Fibroblast of skin of left quadriceps (primary cell): ENCODE measurements at places on chromosomes 16 and 17.

GRCh38 chr17:15392326-15392741 lies 50.9 kb upstream of the TEKT3 start:
- DNase-seq: no peak

GRCh38 chr17:40313668-40314583 lies 4.9 kb downstream of the RARA start:
- no peak for DNase-seq

- no peak for DNase-seq
These were observed 226.6 kb upstream of the RPL38 start for GRCh38 chr17:73976676-73977521.

- DNase-seq: no peak
These were observed 3.2 kb downstream of the NAGS start for GRCh38 chr17:44007346-44008204.

- DNase-seq: no peak
These were observed 562.8 kb upstream of the ZFHX3 start for GRCh38 chr16:73610605-73611156.

DNA sequence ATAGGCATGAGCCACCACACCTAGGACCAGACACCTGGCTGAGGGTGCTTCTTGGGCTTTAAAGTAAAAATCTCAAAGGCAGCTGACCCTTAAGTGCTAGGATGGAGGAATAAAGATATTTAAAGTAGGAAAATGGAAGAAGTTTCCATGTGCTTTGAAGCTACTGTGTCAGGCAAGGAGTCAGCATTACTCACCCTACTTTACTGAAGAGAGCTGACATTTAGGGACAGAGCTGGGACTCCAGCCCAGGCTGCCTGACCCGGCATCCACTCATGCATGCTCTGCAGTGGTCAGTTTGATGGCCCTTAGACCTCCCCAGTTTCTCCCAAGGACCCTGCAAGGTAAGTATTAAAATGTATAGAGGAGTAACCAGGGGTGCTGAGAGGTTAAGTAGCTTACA lies 124.7 kb upstream of the PLCG2 start:
- DNase-seq: no peak

GRCh38 chr17:77010667-77011066 lies 130.1 kb upstream of the SEC14L1 start:
- no peak for DNase-seq

- DNase-seq: no peak
These were observed 6.6 kb upstream of the CNGB1 start for GRCh38 chr16:57977418-57978069.

DNA sequence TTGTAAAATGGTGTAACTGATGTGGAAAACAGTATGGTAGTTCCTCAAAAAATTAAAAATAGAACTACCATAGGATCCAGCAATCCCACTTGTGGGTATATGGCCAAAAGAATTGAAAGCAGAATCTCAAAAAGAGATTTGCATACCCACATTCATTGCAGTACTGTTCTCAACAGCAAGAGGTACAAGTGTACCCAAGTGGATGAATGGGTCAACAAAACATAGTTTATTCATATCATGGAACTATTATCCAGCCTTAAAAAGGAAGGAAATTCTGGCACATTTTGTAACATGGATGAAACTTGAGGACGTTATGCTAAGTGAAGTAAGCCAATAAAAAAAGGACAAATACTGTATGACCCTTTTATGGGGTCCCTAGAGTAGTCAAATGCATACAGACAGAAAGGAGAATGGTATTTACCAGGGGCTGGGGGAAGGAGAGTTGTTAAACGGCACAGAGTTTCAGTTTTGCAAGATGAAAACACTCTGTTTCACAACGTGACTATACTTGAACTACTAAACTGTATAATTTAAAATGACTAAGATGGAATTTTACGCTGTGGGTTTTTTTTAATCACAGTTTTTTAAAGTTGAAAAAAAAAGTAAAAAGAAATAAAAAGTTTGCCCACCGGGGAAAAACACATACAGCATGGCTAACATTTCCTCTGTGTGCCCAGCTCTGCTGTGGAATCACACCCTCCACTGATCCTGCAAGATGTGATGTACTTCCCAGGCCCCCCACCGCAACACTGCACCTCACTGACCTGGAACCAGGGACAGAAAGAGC lies 6.1 kb downstream of the TVP23A start:
- DNase-seq: no peak

- no peak for DNase-seq
These were observed 92.9 kb downstream of the TMEM132E start for GRCh38 chr17:34672176-34672785.

DNA sequence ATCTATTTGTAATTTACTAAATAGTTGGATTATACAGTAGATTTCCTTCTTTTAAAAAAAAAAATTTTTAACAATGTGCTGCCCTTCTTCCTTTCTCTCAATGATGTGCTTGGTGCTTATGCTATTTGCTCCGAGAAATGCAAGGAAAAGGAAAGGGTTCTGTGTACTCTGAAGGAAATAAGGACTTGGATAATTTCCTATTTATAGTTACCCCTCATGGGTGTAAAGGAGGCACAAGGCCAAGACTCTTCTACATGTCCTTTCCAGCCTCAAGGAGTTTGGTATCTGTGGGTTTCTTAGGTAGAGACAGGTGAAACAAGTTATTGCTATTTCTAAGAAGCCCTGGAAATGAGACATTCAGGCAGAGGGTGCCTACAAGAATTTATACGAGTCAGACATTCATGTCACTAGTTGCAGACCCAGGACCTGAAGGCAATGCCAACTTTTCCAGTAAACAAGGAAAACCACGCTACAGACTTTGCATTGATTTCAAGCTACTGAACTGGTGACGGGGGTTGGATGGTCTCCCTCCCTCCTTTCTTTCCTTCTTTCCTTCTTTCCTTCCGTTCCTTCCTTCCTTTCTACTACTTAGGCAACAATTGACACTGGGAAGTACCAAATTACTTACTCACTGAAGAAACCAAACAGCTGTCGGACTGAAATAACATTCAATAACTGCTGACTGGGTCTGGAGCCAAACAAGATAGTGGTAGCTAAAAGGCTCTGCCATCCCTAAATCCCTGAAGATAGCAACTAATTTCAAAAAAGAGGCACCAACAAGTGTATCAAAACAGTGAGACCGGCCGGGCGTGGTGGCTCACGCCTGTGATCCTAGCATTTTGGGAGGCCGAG lies 33.8 kb upstream of the GHDC start:
- no peak for DNase-seq

- DNase-seq: no peak
These were observed 81.8 kb downstream of the VAT1L start for GRCh38 chr16:77869997-77870813.

GRCh38 chr16:88069397-88070168 lies 118.3 kb downstream of the BANP start:
- no peak for DNase-seq

- DNase-seq: no peak
These were observed 8.6 kb upstream of the CCL2 start for GRCh38 chr17:34246446-34246845.

DNA sequence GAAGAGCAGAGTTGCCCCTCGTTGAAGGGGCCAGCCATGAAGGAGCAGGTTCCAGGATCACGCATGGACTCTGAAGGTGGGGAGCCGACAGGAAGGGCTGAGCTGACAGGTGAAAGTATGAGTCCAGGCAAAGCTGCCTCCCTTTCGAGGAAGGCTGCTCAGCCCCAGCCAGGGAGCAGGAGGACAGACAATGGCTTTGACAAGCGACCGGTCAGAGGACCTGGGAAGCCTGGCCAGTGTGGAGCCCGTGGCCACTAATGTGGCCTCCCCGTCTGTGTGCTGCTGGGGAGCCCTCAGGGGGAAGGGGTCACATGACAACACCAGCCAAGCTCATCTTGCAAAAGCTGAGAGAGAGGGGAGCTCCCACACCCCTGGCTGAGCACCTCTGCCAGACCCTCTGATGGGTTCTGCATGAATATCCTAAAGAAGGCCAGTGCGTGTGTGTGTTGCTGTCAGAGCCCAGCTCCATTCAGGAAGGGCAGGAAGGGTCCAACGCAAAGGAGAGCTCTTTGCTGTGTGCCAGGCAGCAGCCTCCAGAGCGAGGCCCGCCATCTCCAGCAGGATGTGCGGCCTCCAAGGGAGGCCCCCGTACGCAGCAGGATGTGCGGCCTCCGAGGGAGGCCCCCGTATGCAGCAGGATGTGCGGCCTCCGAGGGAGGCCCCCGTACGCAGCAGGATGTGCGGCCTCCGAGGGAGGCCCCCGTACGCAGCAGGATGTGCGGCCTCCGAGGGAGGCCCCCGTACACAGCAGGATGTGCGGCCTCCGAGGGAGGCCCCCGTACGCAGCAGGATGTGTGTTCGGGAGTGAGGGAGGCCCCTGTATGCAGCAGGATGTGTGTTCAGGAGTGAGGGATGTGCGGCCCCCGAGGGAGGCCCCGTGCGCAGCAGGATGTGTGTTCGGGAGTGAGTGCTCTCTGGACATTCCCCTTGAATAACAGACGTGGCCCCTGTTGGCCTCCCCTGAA lies 102.1 kb upstream of the CHMP6 start:
- no peak for DNase-seq

- DNase-seq: no peak
These were observed 95.6 kb downstream of the NPIPB11 start for GRCh38 chr16:29310852-29311314.

DNA sequence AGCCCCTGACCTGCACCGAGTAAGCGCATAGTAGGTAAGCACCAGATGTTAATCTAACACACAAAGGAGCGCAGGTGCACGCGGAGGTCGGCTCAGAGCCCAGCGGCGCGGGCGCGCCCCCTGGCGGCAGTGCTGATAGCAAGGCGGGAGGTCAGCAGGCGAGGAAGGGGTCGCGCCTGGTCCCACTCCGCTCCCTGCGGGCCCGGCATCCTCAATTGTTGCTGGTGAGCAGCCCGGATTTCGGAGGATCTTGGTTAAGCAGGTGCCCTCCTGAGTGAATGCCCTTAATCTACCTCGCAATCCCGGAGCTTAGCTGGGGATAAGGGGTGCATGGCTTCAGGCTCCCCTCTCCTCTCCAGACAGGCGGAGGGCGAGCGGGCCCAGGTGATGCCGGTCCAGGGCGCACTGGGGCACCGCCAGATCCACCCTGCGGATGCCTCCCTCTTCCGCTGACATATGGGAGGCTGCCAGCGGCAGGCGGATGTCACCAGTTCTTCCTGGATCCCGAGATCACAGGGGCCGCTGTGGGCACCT lies 4.0 kb upstream of the WNT3 start:
- no peak for DNase-seq

DNA sequence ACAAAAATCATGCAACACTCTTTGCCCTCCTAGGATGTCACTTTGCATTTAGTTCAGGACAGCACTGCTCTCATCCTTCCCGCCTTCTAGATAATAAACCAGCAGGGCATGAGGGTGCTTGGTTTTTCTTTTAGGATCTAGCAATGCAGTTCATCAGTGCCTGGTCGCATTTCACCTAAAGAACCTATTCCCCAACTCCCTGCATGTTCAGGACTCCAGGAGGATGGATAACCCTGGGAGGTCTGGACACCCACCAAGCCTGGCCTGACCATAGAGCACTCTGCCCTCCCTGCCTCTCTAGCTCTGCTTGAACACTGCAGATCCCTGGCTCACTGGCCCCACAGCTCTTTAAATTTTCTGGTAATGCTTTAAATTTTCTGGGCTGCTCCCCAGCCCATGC lies 2.6 kb downstream of the SLFN12 start:
- no peak for DNase-seq

- no peak for DNase-seq
These were observed 5.5 kb downstream of the DOK4 start for GRCh38 chr16:57480754-57481230.

DNA sequence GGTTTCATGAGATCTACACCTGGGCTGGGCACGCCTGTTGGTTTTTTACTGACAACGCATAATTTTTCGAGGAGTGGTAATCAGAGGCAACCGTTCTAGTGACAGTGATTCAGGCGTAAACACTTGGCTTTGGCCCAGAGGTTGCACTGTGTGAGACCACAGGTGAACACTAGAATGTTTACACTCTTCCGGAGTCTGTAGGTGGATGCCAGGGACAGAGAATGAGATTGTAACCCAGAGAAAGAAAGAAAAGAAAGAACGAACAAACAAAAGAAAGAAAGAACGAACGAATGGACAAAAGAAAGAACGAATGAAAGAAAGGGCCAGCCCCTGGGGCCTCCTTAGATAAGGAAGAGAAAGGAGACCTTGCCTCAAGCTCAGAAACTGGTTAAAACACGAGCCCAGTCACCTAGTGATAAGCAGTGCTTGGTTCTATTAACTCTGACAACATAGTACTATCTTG lies 113.2 kb downstream of the PRKCB start:
- DNase-seq: no peak

DNA sequence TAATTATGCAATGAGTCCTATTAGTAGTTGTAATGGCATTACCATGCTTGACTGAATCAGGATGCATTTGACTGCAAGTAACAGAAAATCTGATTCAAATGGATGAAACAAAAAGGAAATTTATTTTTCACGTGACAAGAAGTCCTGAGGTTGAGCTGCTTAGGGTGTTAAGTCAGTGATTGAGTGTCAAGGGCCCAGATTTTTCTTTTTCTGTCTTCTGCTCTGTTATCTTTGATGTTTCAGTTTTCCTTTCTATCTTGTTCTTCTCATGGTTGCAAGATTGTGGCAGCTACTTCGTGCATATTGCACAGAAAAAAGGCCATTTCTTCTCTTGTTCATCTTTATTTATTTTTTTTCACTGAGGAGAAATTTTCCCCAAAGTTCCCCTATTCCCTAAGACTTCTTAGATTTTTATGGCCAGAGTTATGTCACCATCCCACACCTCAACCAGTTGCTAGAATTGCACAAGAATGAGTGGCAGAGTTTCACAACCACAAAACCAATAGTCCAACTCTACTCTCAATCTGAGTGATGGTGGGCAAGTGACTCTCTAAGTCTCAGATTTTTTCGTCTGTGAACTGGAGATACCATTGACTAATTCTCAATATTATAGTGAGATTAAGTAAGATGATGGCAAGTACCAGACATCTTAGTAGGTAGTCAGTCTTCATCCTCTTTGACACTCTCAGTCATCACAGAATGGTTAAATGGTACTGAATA lies 15.7 kb upstream of the GPR139 start:
- DNase-seq: no peak

GRCh38 chr16:2775765-2776499 lies 1.1 kb downstream of the ELOB start:
- DNase-seq: no peak

DNA sequence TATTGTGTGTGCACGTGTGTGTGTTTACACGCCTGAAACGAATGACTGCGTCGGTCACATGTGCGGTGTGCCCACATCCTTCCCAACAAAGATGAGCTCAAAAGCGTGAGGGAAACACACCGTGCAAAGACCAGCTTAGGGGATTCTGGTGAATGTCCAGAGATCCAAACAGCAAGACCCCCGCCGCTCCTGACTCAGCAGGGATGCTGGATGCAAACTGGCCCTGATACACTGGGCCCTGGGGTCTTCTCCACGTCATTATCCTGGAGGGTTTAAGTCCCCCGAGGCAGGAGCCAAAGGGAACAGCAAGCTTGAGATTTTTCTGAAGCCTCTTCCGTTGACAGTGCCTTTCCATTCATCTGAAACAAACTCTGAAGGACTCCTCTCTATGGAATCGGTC lies 59.2 kb downstream of the TBC1D16 start:
- no peak for DNase-seq

- no peak for DNase-seq
These were observed 1.3 kb upstream of the SENP3 start for GRCh38 chr17:7560172-7561027.
